ENCODE measurements at places on chromosomes 2 and 18.

DNA sequence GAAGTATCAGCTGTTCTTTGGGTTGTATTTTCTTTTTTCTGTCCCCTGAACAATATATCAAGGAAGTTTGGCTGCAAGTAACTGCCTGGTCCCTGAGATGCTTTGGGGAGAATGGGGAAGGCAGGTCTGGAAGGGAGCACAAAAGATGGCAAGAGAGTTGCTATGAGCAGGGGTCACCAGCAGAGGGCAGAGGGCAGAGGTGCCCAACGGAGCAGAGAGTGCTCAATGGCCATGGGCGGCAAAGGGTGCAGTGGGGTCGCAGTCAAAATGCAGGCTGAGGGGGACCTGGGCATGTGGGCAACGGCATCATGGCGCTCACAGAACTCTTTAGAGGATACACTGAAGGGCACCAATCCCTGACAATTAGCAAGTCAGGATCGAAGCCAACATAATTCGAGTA is 107.7 kb upstream of the ATP8B1 start:
- DNase-seq, result no peak

DNA sequence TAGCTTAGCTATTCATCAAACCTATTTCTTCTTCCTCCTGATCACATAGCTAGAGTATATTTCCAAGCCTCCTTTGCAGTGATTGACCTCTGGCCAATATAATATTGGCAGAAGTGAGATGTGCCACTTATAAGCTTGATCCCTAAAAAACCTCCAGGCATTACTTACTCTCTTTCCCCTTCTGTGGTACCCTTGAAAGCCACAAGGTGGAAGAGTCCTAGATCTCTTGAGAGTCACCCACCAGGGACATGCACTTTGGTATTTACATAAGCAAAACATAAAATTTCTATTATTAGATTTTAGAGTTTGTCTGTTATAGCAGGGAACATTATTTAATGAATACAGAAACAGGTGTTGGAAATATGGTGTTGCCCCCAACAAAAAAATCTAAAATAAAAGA is 112.0 kb downstream of the EXOC6B start:
- DNase-seq, result no peak

GRCh38 chr2:100073110-100073509 is 69.3 kb downstream of the AFF3 start:
- no peak for DNase-seq

GRCh38 chr2:121947674-121948073 is 192.2 kb downstream of the TSN start:
- no peak for DNase-seq

GRCh38 chr18:11480692-11481091 is 128.7 kb upstream of the SLC35G4 start:
- DNase-seq, result no peak

Data from NCI-H345 (cell line).